Body of pancreas (tissue), 4 donors: ENCODE measurements at places on chromosomes 7 and 10. TPM values are rescaled to one million over a fixed set of nuclear protein-coding genes. Genes with fewer than 3 reads are reported as not detected.

GRCh38 chr10:84310470-84310869, 17.9 kb upstream of the CCSER2 start:
- no peak for DNase-seq

Gene IFIT1
- 1.3 TPM for total RNA-seq

GRCh38 chr7:3198316-3198715, 102.7 kb upstream of the SDK1 start:
- no peak for DNase-seq

Gene IDI2
- total RNA-seq, result not detected

GRCh38 chr7:1638215-1638661, 31.8 kb upstream of the ELFN1 start:
- no peak for DNase-seq

DNA sequence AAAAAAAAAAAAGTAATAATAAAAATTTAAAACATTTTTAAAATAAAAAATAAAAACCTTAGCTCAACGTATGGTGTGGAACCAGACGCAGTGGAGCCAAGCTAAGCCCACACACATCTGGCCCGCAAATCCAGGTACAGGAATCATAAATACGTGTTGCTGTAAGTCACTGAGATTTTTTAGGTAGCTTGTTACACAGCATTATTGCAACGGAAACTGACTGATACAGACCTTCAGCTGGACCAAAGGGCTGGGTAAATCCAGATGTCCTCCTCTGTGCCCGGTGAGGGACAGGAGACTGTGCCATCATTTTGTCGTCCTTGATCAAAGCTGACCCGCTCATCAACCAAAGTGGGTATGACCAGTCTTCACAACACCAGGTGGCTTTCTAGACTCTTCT, 104.9 kb downstream of the TMEM130 start:
- DNase-seq, result no peak

- no peak for DNase-seq
These were observed 112.7 kb downstream of the ARHGAP22 start for GRCh38 chr10:48492201-48492600.

DNA sequence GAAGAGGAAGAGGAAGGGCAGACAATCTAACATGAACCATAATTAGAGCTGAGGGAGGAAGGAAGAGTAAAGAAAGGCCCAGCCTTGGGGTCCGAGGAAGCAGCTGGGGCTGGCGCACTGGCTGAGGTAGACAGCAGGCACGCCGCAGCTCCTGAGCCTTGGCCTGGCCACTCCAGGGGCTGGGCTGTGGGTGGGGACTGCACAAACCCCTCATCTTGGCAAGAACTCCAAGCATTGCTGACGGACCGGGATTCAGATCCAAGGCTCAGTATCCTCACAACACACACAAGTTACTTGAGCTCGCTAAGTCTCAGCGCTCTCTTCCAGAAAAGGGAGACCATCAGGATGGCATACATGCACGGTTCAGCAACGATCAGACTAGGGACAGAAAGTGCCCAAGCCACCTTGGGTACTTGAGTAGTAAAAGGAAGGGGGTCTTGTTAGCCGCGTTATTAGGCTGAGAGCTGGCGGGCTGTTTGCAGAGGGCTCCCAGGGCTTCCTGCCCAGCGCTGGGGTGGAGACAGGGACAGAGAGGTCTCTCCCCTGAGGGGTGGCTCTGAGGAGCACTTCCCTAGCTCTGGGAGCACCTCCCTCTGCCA, 4.5 kb downstream of the TNS3 start:
- no peak for DNase-seq

DNA sequence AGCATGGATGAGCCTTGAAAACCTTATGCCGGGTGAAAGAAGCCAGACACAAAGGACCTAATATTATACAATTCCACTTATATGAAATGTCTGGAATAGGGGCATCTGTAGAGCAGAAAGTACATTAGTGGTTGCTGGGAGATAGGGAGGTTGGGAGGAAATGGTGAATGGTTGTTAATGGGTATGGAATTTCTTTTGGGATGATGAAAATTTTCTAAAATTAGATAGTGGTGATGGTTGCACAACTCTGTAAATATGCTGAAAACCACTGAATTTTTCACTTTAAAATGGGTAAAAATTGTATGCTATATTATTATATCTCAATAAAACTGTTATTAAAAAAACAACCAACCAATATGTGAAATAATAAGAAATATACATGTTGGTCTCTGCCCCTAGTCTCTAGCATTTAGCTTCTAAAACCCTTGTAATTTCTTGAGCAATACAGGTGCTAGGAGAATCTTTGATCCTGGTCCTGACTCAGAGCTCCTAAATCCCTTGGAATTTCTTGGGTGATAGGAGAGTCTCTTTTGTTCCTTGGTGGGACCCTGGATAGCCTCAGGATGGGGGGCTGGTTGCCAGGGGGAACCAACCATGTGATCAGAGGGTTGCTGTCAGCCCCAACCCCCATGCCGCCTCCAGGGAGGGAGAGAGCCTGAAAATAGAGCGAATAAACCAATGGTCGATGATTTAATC, 64.0 kb downstream of the TACR2 start:
- no peak for DNase-seq
